ENCODE measurements at places on chromosomes 11 and 22.
A peak's percentile ranks its signal among the peaks of the same experiment; 100 is the strongest.

DNA sequence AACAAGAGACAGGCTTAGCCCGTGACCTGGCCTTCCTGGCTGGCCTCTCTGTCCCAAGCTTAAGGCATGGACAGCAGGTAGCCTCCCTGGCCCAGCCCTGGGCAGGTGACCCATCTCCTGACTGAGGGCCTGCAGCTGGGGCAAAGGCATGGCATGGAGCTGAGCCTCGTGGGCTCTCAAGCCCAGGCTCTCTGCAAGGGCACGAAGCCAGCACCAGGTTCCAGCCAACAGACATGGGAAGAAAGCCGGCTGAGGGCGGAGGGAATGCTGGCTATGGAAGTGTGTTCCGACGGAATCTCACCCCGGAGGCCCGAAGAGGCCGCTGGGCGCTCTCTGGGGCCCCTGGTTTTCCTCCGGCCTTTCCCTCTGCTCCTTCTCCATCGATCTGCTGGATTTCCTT, 12.9 kb downstream of the DNAL4 start:
- DNase-seq = no peak

DNA sequence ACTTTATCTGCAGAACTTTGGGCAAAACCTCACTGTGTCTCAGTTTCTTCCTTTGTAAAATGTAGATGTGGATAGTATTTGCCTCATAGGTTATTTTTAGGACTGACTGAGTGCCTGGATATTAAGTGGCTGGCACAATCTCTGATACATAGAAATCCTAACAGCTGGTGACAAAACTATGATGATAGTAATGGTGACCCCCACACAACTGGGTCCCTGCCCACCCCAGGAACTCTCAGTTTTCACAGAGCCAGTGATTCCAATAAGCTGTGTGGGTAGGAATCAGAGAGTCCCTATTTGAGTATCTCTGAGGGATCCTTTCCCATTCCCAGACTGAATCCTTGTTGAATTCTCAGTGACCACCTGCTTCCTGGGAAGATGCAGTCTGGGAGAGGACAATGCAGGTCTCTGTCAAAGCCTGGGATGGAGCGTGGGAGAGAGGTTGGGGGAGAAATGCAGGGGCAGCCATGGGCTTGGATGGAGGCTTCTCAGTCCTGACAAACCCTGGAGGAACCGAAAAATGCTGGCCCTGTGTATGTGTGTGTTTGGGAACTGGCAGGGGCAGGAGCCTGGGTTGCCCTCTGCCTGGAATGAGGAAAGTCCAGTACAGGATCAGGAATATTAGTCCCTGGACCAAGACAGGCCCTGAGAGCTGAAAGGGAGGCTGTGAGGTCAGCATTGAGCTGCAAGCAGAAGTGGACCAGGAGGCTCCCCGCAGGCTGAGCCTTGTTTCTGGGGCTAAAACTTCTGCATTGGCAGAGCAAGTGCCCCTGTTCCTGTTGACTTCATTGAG, 6.1 kb upstream of the P2RY6 start:
- no peak for DNase-seq

DNA sequence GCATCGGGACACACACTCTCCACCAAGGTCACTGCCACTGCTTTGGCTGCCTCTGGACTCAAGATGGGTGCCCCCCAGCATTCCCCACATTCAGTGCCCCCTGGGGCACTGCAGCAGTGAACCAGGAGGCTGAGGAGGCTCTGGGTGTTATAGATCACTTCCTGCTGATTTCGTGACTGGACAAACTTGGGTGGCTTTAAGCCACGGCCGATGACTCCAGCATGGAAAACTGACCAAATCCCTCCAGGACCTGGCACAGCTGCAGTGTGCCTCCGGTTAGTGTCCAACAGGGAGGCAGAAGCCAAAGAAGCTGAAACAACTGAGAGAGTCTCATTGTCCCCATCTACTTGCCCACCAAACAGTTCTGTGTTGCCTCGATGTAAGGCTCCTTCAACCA, 1.2 kb upstream of the GANAB start:
- DNase-seq = no peak

DNA sequence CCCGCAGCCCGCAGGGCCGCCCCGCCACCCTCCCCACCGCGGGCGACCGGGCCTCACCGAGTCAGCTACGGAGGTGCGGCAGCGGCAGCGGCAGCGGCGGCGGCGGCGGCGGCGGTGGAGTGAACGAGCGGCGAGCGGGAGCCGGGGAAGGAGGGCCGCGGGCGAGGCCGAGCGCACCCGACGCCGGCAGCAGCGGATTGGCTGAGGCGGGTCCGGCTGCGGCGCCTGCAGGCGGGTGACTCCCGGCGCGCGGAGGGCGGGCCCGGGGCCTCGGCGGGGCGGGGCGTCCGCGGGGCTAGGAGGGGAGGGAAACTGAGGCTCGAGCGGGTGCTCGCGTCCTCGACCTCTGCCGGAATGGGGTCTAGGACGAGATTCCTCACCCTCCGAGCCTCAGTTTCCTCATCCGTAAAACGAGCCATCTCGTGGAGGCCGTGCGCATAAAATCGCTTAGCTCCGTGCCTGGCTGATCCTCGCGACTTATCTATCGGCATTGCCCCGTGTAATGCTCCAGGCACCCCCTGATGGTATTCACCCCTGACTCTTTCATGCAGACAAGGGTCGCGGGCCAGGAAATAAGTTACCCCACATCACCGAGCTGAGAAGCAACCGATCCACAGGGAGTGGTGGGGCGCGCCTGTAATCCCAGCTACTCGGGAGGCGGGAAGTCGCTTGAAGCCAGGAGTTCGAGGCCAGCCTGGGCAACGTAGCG, at the start of gene CPT1A:
Gene CPT1A (minus strand): TSS at position 199 of the 709 bp plus-strand sequence. CDS start 26,442 bp downstream, outside the sequence.
- DNase-seq = peak; percentile 31

DNA sequence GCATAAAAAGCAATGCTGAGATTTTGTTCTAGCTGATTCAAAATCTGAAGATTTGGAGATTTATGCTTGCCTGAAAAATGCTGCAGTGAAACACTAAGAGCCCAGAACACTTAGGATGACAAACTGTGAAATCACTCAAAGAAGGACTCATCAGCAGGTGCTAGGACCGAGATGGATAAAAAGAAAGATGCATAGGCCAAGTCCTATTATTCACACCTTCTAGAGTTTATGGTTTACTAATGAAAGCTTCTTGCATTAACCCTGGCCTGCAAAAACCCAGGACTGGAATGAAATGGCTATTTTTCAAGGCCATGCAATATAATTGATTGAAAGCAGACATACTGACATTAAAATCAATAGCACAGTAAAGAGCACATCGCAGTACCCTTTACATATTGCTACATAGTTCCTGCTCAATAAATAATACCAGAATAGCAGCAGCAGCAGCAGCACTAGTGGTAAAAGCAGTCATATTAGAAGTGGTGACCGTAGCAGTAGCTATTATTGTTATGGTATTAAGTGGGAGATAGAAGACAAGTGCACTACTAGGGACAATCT, 161.7 kb downstream of the RAB38 start:
- no peak for DNase-seq

- DNase-seq = no peak
Observed at GRCh38 chr22:17985606-17986005, 38.8 kb downstream of the MICAL3 start.

GRCh38 chr11:67357831-67358670, 4.7 kb upstream of the POLD4 start:
- DNase-seq = no peak

GRCh38 chr11:72546866-72547265, 112.5 kb upstream of the CLPB start:
- no peak for DNase-seq

- no peak for DNase-seq
Observed at GRCh38 chr11:88353386-88353785, 15.8 kb upstream of the CTSC start.

DNA sequence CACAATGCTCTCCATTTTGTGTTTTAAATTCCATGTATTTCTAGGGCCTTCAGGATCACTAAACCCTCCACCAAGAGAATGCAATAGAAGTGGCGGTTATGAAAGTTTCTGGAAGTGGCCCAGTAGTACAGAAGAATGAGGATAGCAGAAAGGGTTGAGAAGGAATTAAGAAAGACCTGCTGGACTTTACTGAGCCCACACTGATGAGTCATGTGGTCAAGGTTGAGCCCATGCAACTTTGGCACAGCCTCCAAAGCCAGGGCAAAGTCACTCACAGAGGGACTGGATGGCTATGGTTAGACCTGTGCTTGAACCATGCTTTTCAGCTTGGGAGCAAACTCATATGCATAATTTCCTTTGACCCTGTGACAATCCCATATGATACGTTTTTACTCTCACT, 102.9 kb upstream of the PLET1 start:
- DNase-seq = no peak

All from hippocampal formation (tissue), 2 donors.